ENCODE measurements at places on chromosomes 11 and 22.

DNA sequence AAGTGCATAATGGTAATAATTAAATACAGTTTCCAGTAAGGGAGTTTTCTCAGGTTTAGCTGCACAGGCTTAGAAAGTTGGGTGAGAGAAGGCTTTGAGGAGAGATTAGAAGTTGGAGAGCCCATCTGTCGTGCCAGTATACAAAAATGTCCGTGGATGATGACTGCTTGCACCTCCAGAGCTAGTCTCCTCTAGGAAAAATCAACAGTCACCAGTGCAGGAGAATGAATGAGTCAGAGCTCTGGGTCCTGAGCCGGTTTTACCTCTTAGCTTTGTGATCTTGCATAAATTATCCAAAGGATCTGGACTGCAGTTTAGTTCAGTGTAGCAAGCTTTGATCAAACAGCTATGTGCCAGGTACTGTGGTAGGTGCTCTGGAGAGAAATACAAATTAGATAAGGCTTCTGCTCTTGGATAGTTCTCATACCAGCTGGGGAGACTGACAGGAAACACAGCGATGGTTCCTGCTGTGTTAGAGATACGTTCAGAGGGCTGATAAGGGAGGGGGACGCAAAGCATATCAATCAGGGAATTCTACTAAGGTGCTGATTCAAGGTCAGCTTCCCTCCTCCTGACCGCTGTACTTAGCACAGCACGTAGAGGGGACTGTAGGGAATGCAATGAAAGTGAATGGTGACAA lies 125.9 kb downstream of the TEAD1 start:
- peak; percentile 57 for DNase-seq

DNA sequence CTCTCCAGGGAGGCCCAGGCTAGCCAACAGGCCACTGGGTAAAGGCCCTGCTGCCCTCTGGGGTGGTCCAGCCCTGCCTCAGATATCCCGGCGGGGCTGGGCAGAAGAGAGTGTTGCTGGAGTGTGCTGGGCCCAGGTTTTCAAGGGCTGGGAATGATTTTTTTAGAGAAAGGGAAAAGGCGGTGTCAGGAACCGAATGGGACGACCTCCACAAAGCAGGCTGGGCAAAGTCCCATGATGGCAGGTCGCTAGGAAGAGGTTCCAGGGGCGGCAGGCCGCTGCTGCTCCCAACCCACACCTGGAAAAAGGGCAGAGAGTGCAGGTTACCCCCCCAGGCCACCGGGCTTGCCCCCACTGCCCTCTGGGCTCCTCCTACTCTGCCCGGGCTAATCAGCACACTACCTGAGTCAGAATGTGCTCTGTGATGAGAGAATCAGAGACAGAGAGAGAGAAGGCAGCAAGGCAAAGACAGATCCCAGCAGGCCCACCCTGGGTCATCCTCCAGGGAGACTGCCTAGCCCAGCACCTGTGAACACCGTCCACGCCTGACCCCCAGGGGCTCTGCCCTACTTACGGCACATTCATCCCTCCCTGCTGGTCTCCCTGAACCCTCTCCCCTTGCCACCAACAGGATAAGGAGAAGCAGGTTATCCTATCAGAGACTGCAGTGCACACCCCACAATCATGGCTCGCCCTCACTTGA lies 4.6 kb downstream of the PATZ1 start:
- no peak for DNase-seq

DNA sequence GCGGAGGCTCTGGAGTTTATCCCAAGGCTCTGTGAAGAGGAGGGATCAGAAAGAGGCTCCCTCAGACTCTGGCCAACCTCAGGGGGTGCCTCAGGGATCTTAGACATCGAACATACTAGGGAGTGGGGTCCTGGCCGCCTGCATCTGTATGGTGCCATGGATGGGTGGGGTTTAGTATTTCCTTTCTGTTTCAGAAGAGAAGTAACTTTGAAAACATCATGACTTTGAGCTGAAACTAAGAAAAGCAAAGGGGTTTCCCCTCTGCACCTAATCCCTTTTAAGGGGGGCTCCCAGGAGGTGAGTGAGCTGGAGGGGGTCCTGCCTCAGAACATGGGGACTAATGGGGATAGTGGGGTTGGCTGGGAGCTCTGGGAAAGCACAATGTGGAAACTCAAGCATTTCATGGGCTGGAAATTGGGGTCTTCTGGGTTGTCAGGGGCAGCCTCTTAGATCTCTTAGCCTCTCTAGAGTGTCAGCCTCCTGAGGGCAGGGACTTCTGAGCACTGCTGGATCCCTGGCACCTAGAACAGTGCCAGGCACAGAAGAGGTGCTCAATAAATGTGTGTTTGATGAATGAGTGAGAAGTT lies 11.8 kb upstream of the SSTR3 start:
- DNase-seq: no peak

DNA sequence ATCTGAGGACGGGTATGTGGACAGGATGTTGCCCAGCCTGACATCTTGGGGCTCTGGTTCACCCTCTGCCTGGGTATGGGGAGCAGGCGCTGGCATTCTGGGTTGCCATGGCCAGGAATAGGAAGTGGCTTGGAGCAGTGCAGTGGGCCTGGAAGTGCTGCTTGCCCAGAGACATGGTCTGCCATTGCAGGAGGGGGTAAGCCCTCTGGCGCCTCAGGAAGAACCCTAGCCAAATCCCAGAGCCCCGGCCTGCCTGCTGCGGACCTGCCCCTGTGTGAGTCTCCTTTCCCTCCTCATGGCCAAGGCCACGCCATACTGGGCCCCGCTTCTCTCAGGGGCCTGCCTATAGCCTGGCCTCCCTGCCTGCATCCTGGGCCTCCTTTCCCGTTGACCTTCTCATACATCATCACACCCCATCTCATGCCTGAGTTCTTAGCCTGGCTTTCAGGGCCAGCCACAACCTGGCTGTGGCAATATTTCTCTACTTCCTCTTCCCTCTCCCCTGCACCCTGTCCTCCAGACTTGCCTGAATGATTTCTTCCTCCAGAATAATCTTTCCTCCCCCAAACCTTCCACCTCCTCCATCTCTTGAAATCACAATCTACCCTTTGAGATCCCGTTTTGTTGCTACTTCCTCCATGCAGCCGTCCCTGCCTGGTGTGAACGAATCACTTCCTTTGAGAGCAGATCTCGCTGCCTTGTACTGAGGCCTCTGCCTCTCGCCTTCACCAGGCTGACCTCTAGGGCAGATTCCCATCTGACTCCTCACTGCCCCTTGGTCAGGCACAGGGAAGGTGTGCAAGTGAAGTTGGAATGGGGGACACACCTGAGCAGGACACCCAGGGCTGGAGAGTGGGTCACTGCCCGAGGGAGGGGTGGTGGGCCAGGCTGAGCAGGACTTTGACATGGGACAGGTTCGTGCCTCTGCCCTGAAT lies 5.2 kb downstream of the CAPN5 start:
- no peak for DNase-seq

DNA sequence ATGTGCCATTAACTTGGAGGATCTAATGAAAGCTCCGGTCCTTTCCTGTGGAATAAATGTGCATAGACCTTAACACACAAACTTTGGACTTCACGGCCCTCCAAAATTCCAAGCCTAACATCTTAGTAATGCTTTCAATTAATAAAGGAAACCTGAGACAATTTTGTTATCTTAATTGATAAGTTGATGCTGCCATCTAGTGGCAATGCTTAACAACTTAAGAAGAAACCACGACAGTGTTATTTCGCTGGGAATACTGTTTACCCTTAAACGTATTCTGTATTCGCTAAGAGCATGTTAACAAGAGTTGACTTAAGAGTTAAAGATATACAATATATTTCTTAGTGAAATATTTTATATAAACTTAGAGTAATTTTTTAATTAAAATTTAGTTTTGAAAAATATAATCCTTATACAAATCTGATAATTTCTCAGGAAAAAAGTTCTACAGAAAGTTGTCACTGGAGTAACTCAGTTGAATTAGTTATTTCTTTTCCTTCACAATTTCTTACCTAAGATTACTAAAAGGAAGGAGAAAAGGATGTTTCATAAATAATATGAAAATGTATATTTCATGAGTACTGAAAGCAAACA lies 35.0 kb upstream of the OR9G4 start:
- DNase-seq: peak; percentile 42

GRCh38 chr11:111193924-111194490 lies 51.5 kb upstream of the POU2AF2 start:
- DNase-seq: no peak

- DNase-seq: no peak
These were observed 10.9 kb downstream of the PIM3 start for GRCh38 chr22:49971232-49972162.

- no peak for DNase-seq
These were observed 23.2 kb downstream of the P2RY2 start for GRCh38 chr11:73241300-73241699.
